ENCODE measurements at places on chromosomes 11 and 22. TPM values are rescaled to one million over a fixed set of nuclear protein-coding genes. Genes with fewer than 3 reads are reported as not detected.

DNA sequence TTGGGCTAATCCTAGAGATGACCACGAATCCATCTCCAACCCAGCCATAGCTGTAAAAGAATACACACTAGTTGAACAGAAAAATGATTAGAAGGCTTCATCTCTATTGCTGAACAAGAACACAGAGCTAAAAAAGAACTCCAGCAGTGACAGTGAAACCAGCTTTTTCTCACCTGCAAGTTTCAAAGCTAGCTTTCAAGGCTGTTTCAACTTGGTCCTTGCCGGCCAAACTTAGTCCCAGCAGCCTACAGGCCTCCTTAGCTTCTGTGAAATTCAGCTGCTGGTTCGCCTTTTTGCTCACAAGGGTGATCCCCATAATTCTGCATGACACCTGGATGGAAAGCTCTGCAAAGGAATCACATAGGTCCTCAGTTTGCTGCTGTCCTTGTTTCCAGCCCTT, 4.4 kb downstream of the LYVE1 start:
- DNase-seq = no peak

- no peak for DNase-seq
These were observed 1676.0 kb upstream of the RAG2 start for GRCh38 chr11:38274031-38274430.

Gene SYNGR1
- total RNA-seq = 3.7 TPM

DNA sequence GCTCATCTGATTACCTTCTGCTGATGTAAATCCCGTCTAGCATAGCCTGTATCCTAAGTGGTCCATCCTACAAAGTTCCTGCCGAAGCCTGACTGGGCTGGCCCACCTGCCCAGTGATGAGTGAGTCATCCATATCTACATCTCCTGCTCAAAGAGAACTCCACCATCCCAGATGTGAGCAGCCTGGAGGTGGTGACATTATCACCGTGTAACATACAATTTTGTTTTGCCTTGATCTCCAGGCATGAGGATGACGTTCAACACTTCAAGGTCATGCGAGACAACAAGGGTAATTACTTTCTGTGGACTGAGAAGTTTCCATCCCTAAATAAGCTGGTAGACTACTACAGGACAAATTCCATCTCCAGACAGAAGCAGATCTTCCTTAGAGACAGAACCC, 5.6 kb downstream of the TMA7B start:
- no peak for DNase-seq

DNA sequence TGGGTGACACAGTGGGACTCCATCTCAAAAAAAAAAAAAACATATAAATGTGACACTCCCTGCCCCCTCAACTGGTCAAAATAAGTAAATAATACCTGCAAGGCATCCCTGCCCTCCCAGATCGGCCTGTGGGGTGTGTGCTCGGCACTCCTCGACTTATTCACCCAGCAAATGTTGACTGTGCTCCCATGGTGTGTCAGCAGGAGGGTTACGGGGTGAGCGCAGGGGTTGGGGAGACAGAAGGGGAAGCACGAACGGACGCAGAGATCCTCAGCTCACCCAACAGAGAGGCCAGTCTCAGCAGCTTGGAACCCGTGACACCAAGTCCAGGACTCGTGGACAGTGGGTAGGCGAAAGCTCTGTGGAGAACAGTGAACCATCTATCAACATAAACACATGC, 1.6 kb upstream of the ADM2 start:
- DNase-seq = no peak

GRCh38 chr11:119108146-119108856, 1.2 kb downstream of the C2CD2L start:
- no peak for DNase-seq

DNA sequence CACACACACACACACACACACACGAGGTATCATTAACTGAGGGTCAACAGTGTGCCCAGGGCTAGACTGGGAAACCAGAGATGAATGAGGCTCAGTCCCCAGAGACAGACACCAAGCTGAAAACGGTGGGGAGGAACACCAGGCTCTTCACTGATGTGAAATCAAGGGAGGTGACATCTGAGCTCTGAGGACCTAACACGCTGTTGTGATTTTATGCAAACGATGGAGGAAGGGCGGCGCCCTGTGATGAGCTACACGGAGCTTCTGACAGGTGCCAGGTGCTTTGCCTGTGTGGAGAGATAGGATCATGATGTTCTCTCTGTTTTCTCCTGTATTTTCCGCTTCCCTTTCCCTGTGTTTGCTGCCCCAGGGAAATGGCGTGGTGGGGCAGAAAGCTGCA, 6.5 kb upstream of the CYB5R3 start:
- no peak for DNase-seq

GRCh38 chr11:114034956-114035355, 24.6 kb upstream of the ZBTB16 start:
- no peak for DNase-seq

DNA sequence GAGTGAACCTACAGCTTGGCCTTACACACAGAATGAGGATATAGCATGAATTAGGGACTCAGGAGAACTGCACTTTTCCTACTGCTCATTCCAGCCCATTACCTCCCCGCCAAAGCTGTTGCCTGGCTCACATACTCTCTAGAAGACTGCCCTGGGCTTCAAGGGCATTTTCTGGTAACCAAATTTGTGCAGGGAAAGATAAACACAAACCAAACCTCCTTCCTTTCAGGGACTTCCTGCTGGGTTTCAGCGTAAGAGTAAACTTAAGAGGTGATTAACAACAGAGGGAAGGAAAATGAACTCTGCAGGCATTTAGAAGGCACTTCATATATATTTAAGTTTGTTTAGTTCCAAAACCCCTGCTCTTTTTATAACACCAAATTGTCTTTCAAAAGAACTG, 194.9 kb downstream of the SWAP70 start:
- DNase-seq = peak; percentile 55

DNA sequence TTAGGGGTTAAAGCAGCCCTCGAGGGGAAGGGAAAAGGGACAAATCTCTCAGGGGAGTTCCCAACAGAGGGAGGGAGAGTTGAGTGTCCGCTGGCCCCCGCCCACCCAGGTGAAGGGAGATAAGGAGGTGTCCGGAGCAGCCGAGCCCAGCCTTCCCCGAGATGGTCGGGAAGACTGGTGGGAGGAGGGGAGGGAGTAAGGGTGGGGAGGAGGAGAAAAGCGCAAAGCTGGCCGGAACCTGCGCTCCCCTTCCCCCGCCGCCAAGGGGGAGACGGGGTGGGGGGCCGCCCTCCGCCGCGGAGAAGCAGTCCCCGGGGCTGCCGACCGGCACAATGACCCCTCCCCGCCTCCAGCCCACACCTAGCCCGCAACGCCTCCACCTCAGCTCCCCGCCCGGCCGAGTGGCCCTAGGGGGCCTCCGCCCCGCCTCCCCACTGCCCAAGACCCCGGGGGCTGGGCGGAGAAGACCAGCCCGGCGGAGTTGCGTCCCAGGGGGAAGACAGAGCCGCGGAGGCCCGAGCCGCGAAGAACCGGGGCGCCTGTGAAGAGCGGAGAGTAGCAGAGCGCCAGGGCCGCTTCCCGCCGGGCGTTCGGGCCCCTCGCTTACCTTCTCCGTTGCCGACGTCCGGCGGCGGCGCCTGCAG, 479 bp downstream of the RSF1 start:
- DNase-seq = peak; percentile 48

- no peak for DNase-seq
These were observed 951.6 kb downstream of the DLG2 start for GRCh38 chr11:84675396-84676025.
